Smooth muscle cell of trachea (primary cell): ENCODE measurements at places on chromosomes 1 and 21. TPM values are rescaled to one million over a fixed set of nuclear protein-coding genes. Genes with fewer than 3 reads are reported as not detected.

MFSD2A gene
- total RNA-seq = 0.58 and 4.1 TPM in 2 replicates

H6PD gene
- total RNA-seq = 52.9 and 54.0 TPM in 2 replicates

PTGFR gene
- total RNA-seq = 68.3 and 86.8 TPM in 2 replicates

LCE1E gene
- total RNA-seq = not detected in 2 replicates

TMEM82 gene
- total RNA-seq = not detected in 2 replicates

MAN1C1 gene
- total RNA-seq = 4.7 and 12.1 TPM in 2 replicates
